RWPE2 (cell line): ENCODE measurements at places on chromosomes 5 and 9.

DNA sequence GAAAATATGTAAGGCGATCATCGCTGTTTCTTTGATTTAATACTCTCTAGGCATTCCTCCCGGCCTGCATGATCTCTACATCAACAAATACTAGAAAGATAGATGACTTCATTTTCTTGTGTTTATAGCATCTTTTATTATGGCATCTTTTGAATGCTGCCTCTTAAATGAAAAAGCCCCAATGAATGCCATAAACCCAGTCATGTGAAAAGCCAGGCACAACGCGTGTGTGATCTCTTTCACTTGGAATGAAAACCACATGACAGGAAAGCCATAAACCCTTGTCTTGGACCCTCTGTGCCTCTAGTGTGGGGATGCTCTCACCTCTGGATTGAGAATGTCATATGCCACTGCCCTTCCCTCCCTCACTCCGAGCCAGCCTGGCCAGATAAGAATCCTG, 476.2 kb downstream of the SEMA5A start:
- no peak for DNase-seq

- no peak for DNase-seq
Measured at GRCh38 chr5:159050316-159051143, 49.2 kb downstream of the EBF1 start.

- DNase-seq = no peak
Measured at GRCh38 chr5:143427122-143427735, 23.7 kb upstream of the NR3C1 start.

GRCh38 chr5:172559004-172559932, 81.8 kb upstream of the NEURL1B start:
- no peak for DNase-seq

DNA sequence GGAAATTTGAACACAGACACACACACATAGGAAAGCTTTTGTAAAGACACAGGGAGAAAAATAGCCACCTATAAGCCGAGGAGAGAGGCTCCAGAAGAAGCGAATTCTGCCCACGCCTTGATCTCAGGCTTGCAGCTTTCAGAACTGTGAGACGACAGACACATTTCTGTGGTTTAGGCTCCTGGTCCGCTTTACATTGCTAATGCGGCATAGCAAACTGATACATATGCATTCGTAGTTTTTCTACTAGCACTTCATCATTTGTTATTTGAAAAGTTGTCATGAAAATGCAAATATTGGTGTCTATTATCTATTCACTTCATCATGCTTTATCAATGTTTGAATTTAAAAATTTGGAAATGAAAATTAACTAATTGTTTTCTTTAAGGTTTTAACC, 674.9 kb downstream of the SEMA5A start:
- no peak for DNase-seq

- no peak for DNase-seq
Measured at GRCh38 chr9:6234014-6234413, 18.4 kb downstream of the IL33 start.

DNA sequence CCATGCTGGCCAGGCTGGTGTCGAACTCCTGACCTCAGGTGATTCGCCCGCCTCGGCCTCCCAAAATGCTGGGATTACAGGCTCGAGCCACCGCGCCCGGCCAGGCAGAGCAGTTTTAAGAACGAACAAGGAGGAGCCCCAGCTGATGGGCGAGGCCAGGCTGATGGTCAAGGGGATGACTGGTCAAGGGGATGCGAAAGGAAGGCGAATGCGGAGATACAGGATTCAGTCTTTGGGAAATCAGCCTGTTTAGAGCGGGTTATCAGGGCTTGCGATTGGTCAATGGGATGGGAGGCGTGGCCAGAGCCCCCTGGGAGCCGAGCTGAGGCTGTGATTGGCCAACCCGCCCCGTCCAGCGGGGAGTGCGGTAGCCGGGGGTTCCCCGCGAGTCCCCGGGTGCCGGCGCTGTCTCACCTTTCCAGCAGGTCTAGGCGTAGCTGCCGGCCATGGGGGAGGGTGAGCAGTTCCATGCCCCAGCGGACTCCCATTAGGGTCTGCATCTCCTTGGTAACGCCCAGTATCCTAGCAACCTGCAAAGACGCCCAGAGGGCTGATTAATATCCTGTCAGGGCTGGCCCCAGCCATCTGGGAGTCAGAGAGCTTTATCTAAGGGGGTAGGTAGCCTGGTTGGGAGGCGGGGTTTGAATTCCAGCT, 7.5 kb upstream of the TOR2A start:
- DNase-seq = no peak

- no peak for DNase-seq
Measured at GRCh38 chr5:151005950-151006576, 14.3 kb upstream of the GPX3 start.

- no peak for DNase-seq
Measured at GRCh38 chr5:82512025-82512424, 233.9 kb upstream of the RPS23 start.

GRCh38 chr9:84141741-84142370, 161.3 kb downstream of the RMI1 start:
- DNase-seq = no peak

DNA sequence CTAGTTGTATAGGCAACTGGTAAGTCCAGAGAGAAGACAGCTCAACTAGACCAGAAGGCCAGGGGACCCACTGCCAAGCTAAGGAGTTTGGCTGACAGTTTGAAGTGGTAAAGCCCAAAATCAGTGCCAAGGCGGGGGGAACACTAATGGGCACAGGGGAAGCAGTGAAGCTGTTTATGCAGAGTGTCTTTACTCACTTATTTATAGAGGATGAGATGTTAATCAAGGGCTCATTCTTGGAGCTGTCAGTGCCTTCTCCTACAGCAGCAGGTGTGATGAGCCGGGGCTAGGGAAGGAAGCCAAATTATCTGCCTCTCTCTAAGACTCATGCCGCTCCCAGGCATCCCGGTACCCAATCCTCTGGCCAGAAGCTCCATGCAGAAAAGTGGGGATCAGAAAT, 75.2 kb upstream of the GALNT10 start:
- DNase-seq = no peak

DNA sequence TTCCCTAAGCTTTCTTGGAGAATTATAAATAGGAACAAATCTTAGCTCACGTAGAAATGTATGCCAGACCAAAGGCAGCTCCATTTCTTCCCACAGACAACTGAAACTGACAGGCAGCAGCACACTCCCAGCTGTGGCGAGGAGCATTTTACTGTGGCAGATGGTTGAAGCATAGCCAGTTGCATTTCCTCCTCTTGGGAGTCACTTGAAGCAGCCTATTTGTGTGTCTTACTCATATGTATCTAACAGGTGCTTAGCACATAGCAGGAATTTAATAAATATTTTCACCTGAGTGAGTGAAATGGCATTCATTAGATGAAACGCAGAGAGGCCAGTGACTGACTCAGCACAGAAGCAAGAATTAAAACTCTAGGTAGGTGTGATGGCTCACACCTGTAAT, 12.3 kb upstream of the MTMR12 start:
- no peak for DNase-seq

DNA sequence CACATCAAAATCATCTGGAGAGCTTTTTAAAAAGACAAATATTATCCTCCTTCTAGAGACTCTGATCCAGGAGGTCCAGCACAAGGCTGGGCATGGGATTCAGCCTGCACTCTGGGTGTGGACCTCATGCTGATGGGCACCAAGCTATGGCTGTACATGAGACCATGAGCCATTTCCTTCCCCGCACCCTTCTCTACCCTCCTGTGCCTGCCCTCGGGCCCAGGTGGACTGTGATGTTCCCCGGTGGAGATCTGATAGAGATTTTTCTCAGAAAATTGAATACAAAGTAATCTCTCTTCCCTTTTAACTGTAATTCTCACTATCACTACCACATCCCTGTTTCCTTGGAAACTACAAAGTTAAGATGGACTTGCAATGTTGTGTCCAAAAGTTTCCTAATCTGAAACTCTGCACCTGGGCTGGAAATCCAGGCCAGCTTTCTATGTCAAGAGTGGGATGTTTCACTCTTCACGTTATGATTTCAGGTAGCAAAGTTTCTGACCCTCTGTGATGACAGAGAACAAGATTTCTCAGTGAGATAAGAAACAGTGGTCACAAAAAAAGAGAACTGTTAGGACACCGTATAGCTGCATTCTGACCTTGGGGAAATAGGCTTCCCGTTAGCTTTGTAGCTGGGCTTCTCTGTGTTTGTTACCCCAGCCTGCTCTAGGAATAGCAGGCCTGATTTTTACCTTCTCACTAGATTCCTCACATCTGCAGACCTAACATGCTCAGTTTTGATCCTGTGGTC, 11.5 kb downstream of the SFXN1 start:
- DNase-seq = no peak

DNA sequence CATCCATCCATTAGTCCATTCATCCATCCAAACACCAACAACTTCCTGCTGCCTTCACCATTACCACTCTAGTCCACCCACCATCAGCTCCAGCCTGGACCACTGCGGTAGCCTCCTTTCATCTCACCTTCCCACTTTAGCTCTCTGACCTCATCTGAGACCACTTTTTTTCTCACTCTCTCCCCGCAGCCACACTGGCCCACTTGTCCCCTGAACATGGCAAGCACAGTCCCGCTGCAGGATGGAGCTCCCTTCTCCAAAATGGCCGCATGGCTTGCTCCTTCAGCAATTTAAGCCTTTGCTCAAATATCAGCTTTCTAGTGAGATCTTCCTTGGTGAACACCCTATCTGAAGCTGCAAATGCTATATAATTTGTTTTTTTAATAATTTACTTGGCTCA, 11.1 kb downstream of the CSF1R start:
- DNase-seq = no peak

DNA sequence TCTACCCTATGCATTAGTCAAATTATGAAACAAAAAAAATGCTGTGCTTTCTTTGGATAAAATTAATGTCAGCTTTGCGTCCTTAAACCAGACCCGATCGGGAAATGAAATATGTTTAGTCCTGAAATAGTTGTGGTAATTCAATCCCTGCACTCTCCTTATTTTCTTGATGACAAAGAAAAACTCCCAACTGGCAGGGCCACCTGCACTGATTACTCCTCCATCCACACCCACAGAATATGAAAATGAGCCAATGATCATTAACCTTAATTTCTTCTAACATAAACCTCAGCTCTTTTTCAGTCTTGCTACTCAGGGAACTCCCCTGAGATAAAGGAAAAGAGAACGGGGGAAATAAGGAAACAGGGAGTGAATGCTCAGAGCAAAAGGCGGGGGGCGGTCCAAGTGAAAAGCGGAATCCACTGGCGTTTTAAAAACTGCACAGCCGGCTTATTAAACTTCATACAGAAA, 245.3 kb downstream of the BNC2 start:
- no peak for DNase-seq

- no peak for DNase-seq
Measured at GRCh38 chr9:129557192-129558036, 63.5 kb downstream of the C9orf50 start.
